ENCODE measurements at places on chromosomes 6 and 20.

GRCh38 chr6:25485821-25486534 is 166.0 kb upstream of the SCGN start:
- DNase-seq: peak; percentile 74

DNA sequence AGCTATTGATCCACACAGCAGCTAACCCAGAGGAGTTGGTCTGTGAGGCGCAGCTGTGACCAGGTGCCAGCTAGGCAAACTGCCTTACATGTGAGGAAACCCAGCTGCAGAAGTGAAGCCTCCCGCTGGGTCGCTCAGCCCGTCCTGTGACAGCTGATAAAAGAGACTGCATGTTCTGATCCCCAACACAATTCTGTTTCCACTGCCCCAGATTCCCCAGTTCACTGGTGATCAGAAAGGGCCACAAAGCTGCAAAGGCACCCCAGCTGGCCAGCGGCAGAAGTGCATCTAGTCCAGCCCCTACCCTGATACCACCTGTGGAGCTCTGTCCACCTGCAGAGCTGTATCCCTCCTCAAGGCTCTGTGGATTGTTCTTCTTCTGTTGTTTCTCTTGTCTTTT is 64.5 kb downstream of the CTNNBL1 start:
- DNase-seq: no peak

DNA sequence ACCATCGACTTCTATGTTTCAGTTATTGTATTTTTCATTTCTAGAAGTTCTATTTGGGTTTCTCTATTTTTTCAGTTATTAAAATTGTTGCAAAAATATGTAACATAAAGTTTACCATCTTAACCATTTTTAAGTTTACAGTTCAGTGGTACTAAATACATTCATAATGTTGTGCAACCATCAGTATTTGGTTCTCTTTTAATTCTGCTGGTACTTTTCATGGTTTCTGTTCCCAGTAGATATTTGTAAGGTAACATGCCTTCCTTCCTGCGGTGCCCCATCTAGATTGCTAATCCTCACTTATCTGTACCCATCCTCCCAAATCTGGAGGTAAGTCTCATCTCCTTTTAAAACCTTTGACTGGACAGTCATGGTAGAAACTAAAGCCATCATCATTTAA is 47.9 kb downstream of the TGM2 start:
- no peak for DNase-seq

- DNase-seq: no peak
Measured at GRCh38 chr20:44009679-44009992, 95.0 kb downstream of the TOX2 start.

GRCh38 chr6:95686272-95686671 is 108.9 kb downstream of the MANEA start:
- no peak for DNase-seq

- no peak for DNase-seq
Measured at GRCh38 chr20:7770046-7770445, 170.2 kb downstream of the HAO1 start.

DNA sequence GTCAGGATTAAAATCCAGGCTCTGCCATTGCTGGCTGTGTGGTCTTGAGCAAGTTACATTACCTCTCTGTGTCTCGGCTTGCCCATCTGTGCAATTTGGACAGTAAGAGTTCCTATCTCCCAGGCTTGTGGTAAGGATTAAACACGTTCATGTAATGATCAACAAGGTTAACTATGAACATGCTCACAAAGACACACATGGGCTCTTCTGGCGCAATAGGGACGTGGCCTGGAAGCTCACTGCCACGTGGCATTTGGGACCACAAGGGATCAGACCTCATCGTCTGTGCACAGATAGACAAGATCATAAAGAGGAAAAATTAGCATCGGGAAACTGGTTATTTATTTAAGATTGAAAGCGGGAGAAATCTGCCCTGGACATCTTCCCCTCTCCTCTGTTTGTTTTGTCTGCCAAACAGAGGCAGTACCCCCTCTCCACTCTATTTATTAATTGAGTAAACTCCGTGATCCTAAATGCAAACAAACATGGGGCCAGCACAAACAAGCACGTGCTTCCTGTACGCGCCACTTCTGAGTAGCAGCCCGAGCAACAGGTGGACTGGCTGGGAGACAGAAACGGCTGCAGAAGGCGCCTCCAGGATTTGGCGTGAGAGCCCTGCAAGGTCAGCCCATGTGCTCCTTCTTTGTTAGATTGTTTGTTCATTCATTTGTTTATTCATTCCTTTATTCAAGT is 95.0 kb downstream of the CDH26 start:
- no peak for DNase-seq

DNA sequence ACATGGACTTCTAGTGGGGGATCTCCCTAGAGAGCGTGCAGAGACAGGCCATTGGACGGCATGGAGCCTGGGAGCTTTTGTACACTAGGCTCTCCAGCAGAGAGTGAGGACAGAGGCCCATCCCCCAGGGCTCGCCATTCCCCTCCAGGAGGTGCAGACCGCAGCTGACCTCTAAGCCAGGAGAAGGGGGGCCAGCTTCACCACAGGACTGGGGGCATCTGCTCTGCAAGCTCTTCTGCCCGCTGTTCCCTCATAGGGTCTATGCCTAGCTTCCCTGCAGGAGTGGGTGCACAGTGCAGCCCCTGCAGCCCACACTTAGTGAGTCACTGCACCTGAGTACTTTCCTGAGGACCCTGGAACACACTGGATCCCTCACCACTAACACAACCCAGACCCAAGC is 94.4 kb downstream of the FHL5 start:
- DNase-seq: no peak

- DNase-seq: no peak
Measured at GRCh38 chr6:53322188-53323029, 26.3 kb downstream of the ELOVL5 start.

DNA sequence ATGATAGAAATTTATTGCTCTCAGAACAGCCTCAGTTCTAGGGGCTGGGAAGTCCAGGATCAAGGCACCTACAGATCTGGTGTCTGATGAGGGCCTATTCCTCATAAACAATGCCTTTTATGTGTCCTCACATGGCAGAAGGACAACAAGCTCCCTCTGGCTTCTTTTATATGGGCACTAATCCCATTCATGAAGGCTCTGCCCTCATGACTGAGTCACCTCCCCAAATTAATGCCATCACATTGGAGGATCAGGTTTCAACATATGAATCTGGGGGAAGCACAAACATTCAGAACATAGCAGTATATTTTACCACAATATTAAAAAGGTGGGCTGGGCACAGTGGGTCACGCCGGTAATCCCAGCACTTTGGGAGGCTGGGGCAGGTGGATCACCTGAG is 58.5 kb upstream of the CCN6 start:
- DNase-seq: no peak

DNA sequence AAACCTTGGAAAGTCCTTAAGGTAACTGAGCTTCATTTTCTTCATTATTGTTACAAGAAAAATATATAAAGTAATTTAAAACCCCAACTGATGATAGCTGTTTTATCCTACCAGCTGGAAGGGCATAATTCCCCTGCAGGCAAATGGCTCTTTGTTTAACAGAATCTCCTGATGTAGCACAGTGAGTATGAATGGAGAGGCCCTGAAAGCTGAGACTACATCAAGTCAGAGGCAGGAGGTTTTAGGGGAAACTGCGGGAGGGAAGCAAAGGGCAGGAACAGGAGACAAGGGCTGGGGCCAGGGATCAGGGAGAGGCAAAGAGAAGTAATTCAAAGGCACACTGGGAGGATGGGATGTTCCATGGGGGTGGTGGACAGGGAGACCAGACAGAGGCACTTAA is 119.0 kb upstream of the LRFN2 start:
- DNase-seq: no peak

DNA sequence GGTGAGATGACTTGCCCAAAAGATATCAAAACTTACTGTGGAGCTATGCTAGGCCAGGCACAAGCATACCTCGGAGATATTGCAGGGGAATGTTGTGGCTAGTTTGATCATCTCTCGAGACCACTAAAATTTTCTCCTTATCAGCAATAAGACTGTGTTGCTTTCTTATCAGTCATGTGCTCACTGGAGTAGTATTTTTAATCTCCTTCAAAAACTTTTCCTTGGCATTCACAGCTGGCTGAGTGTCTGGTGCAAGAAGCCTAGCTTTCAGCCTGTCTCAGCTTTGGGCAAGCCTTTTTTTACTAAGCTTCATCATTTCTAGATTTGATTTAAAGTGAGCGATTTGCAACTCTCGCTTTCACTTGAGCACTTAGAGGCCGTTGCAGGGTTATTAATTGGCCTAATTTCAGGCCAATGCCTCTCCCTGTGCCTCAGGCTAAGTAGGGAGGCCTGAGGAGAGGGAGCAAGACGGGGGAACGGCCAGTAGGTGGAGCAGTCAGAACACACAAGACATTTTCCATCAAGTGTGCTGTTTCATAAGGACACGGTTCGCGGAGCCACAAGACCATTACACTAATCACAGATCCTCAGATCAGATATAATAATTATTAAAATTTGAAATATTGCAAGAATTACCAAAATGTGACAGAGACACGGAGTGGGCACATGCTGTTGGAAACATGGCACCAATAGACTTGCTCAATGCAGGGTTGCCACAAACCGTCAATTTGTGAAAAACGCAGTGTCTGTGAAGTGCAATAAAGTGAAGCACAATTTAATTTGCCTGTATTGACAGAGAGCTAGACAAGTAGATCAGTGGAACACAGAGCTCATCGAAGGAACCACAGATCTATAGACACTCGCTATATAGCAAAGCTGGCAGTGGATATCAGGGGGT is 106.8 kb upstream of the SIRPG start:
- DNase-seq: peak; percentile 4

GRCh38 chr20:62792940-62793756 is 3.1 kb upstream of the MRGBP start:
- peak; percentile 27 for DNase-seq

DNA sequence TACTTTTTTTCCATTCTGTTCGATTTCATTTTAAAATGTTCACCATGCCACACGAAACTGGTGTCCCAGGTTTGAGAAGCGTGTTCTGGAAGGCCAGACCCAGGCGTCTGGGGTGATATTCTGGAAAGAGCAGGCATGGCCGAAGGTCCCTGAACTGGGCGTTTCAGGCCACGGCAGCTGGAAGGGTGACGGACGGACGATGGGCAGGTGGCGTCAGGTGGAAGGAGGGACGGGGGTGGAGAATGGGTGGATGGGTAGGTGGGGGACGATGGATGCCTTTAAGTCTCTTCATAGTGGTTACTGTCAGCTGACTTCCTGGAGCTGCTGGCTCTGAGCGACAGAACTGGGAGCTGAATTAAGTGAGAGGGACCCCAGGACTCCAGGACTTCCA is 44.6 kb downstream of the CDH4 start:
- no peak for DNase-seq

GRCh38 chr6:135212020-135212806 is 31.1 kb downstream of the MYB start:
- DNase-seq: no peak

DNA sequence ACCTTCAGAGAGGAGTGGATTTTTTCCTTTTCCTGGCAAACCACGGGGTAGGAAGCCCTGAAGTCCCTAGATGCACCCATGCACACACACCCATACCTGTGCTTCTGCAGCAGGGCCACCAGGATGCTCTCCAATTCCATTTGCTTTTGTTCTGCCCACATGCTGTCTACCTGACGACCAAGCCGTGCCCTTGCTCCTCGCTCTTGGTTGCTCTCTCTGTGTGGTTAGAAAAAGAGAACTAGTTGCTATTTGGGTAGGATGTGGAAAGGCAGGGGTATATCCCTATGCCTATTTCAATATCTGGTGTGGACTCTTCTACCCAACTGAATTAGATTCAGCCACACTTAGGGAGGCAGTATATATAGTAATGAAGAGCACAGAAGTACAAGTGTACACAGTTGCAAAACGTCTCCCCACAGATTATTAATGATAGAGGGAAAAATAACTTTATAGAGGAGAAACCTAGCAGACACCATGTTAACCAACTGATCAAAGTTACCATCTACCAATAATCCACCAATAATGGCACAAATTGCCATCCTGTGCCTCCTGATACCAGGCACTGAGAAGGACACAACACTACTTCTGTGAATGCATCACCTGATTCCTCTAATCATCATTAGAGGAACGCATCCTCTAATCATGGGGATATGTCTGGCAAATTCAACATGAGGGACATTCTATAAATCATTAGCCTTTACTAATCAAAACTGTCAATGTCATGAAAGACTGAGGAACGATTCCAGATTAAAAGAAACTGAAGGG is 7.3 kb downstream of the GHRH start:
- DNase-seq: no peak

DNA sequence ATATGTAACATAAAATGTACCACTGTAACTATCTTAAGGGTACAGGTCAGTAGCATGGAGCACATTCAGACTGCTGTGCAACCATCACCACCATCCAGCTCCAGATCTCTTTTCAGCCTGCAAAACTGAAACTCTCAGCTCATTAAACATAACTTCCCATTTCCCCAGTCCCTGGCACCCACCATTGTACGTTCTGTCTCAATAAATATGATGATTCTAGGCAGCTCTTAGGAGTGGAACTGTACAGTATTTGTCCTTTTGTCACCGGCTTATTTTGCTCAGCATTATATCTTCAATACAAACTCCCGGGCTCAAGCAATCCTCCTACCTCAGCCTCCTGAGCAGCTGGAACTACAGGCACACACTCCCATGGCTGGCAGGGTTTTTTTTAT is 1.5 kb downstream of the ZC3H12D start:
- DNase-seq: no peak
